ENCODE measurements at places on chromosomes 2 and 18.

DNA sequence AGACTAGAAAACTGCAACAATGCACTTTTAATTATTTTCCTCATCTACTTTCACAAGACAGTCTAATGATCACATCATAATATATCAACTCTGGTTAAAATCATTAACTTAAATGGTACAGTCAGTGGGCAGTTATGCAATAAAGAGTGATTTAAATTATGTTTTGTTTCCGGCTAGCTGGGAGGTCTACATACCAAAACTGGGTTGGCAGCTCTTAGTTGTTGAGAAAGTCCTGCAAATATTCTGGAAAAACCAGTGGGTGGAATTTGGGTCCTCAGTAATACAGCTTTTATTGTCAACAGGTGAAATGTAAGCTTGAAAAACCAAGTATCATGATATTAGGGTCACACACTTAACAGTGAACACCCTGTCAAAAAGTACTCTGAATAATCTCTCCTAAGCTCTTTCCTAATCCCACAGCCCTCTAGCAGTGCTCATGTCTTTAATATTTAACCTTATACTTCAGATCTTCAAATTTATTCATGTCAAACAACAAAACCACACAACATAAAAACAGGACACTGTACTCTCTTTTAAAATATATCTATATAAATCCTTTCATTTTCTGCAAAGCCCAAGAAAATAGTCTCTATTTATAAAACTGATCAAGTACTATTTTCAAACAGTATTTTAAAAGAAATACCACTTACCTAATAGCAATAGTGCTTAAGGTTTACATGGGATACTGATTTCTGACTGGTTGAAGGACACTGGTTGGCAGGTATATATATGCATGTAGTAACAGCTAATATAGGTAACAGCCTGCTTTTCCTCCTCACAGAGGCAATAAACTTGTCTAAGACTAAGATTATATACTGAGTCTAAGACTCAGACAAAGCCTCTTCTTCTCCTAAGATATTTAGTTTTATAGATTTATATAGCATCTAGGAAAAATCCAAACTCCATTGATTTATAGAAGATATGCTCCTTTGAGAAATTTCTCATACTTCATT, 103.8 kb downstream of the GAREM1 start:
- no peak for DNase-seq

GRCh38 chr18:39529358-39529757, 1963.8 kb upstream of the CELF4 start:
- no peak for DNase-seq

- no peak for DNase-seq
Measured at GRCh38 chr2:1911811-1912210, 167.5 kb upstream of the PXDN start.

GRCh38 chr2:69013840-69014821, 1.2 kb downstream of the ANTXR1 start:
- no peak for DNase-seq

GRCh38 chr18:33851546-33852078, 273.6 kb downstream of the ASXL3 start:
- DNase-seq = no peak

DNA sequence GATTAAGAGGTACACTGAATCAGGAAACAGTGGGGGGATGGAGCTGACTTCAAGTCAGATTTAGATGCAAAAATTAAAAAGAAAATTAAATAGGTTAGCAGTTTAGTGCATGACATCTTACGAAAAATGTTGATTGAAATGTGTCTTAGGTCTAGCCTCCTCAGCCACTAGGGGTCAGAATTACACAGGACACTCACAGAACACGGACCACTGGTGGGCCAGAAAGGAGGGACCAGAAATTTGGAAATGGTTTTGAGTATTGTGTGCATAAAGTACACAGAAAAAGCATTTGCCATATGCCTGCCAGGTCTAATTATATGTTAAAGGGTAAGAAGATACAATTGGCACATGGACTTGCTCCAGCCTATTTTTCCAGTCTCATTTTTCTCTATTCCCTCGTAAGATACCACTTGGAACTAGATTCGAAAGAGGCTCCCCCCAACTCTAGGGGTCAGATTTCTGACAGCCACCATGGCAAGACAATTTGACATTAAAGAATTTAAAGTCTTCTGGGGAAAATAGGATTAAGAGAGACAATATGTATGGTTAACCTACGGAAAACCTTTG, 550.2 kb upstream of the SETBP1 start:
- no peak for DNase-seq

GRCh38 chr18:10936176-10937053, 213.0 kb downstream of the PIEZO2 start:
- no peak for DNase-seq

DNA sequence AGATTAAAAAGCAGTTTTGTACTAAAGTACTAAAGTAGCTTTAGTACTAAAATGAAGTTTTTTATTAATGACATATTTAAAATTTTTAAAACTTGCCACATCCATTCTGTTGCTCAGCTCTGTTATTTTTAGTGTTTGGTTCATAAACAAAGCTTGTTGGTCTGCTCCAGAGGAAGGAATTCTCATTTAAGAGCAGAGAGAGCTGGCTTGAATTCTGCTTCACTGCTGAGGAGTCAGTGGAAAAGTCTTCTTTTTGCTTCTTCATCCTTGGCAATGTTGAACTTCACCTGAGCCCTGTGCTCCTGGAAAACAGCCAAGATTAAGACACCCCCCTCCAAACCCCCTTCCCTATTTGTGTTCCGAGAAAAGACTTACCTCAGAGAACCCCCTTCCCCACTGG, 40.6 kb downstream of the TMEM87B start:
- DNase-seq = no peak

DNA sequence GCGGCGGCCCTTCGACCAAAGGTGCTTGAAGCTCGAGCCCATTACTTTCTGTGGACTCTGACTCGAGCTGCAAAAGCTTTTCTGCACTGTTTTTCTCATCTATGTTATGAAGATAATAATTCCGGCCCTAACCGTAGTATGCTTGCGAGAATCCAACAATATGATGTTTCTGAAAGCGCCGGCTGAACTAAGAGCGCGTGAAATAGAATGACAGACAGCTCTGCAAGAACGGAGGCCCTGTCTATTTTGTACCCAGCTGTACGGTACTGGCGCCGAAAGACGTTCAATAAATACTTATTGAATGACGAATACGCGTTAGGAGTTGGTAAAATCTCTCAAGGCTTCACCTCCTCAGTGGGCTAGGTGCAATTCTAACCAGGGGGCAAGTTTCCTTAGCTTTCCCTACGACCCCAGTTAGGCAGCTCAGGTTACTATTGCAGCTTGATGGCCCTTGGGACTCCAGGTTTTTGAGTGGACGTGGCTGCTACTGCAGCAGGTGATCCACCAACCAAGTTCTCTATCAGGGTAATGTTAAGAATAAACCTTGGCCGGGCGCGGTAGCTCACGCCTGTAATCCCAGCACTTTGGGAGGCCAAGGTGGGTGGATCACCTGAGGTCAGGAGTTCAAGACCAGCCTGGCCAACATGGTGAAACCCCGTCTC, 570 bp downstream of the SCRN3 start:
- DNase-seq = no peak

DNA sequence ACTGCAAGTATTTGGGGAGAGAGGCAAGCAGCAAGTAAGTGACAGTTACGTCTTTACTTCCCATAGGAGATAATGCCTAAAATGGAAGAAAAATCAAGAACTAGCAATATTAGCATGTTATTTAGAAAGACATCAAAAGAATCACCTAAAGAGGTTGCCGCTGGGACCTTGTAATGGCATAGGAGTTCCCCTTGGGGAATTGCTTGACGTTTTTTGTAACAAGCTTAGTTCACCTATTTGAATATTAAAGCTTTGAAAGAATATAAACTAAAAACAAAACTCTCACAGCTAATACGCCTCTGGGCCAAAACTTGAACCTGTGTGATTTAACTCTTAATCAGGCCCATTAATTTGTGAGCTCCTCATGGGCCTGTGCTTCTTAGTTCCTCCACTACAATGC, 89.0 kb downstream of the AAK1 start:
- no peak for DNase-seq

Data from activated naive CD4-positive, alpha-beta T cell treated with anti-CD3 and anti-CD28 coated beads, Interleukin-2, amount 50 U/mL, for 72 hours (primary cell).